ENCODE measurements at places on chromosomes 5 and 9.
A peak's percentile ranks its signal among the peaks of the same experiment; 100 is the strongest.

GRCh38 chr9:97635026-97635425 lies 1.4 kb downstream of the NCBP1 start:
- no peak for DNase-seq

GRCh38 chr9:127968700-127969383 lies 11.9 kb downstream of the EEIG1 start:
- peak; percentile 87 for DNase-seq

DNA sequence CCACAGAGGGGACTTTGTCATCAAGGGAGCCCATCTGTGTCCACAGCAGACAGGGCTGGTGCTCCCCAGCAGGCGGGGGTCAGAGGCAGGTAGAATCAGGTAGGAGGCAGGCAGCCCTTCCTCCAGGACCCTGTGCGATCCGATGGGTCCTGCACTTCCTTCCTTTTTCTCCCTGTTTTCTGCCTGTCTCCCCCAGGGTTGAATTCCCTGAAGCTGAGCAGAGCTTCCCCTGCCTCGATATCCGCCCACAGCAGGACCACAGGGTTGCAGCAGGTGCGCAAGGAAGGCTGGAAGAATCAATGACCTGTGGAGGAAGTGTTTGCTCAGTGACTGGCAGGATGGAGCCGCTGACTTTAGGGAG lies 69.2 kb downstream of the MRPL36 start:
- no peak for DNase-seq

DNA sequence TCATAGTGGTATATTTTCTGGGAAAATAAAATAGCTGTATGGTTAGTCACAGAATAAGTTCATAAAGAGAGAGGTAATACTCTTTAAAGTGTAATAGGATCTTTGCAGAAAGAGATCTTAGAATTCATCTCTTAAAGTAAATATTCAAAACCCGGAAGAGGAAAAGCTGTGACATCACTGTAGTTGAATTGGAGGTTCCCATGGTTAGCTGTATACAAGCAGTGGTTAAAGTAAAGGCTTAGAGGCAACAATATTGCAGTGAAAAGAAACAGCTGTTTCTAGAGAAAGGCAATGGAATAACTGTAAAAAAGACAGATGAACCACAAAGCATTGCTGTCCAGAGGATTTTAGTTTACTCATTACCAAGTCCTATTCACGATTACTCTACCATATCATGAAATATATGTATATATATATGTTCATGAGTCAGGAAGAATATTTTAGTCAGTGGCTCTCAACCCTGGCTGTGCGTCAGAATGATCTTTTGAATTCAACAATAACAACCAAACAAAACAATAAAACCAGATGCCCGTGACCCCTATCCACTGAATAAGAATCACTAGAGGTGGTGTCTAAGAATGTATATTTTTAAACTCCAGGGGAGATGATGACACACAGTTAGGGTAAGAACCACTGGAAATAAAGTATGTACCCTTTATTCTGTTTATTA lies 4.7 kb downstream of the ERCC6L2 start:
- peak; percentile 63 for DNase-seq

DNA sequence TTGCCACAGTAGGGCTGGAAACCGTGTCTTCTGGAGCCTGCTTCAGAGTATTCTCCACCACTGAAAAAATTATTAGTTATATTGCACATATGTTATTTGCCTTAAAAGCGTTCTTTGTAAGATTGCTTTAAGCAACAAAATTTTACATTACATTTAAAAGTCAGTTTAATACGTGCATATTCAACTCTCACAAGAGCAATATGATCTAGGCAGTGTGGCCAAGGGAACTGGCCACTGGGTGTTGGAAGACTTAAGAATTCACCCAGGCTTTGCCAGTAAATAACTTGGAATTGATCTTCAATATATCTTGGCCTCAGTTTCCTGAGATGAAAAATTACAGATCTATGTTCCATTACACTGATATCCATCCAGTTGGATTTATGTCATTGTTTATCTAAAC lies 694.4 kb downstream of the EFNA5 start:
- DNase-seq, result no peak

GRCh38 chr5:150660108-150660831 lies 781 bp upstream of the MYOZ3 start:
- no peak for DNase-seq

DNA sequence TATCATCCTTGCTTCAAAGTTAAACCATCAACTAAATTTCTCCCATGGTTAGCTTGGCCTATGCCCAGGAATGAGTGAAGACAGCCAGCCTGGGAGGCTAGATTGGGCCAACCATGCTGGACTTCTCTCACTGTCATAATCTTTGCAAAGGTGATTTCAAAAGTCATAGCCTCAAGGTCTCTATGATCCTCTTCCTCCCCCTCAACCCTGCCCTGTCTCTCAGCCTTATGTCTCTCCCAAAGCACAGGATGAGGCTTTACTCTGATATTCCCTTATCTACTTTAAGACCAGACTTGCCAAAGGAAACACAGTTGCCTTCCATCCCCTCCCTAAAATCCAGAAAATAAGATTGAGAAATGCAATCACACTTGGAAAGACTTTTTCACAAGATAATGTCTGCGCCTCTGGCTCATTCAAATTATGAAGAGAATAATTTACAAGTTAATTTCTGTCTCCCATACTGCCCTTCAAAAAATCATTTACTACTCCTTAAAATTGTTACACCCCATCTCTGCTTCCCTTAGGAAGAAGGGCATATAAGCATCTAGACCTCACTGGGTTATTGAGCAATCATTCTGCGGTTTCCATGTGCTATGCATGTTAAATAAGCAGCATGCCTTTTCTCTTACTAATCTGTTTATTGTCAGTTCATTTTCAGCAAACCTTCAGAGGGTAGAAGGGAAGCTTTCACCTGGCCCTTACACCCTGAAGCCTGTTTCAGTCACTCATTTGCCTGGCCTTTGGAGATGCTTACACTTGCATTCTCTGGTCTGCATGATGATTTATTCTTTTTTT lies 113.8 kb upstream of the ANKRD55 start:
- DNase-seq, result peak; percentile 96

DNA sequence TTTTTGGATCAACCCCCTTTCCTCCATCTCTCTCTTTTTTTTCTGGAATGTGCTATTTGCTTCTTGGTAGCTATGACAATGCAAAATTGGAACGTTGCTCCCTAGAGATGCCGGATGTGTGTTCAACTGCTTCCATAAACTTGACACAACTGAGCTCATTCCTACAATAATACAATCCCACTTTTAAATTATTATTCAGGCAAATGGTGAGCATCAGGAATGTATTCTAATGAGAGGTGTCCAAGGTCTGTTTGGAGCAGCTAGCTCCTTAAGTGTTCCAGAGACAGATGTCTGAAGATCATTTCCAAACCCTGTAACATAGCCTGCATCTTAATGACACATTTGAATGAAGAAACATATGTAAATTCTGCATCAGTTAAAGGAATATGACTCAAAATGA lies 518.4 kb downstream of the TAF11L14 start:
- DNase-seq, result no peak

DNA sequence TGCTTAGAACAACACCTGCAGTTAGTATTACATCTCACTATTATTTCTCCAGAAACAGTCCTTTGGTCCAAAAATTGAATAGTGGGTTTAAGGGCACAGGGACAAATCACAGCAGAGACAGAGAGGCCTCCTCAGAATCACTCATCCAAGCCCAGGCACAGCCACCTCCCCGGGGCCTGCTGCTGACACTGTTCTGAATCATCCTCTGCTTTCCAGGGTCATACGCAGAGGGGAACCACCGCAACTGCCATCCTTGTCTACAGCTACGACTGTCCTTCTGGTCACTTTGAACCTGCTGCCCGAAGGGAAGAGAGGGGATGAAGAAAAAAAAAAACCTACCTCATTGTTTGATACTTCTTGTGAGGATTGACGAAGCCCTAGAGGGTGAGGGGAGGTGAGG lies 35.3 kb upstream of the MAN2A1 start:
- DNase-seq, result no peak

- peak; percentile 99 for DNase-seq
These were observed 25.6 kb downstream of the ABL1 start for GRCh38 chr9:130860458-130861316.

DNA sequence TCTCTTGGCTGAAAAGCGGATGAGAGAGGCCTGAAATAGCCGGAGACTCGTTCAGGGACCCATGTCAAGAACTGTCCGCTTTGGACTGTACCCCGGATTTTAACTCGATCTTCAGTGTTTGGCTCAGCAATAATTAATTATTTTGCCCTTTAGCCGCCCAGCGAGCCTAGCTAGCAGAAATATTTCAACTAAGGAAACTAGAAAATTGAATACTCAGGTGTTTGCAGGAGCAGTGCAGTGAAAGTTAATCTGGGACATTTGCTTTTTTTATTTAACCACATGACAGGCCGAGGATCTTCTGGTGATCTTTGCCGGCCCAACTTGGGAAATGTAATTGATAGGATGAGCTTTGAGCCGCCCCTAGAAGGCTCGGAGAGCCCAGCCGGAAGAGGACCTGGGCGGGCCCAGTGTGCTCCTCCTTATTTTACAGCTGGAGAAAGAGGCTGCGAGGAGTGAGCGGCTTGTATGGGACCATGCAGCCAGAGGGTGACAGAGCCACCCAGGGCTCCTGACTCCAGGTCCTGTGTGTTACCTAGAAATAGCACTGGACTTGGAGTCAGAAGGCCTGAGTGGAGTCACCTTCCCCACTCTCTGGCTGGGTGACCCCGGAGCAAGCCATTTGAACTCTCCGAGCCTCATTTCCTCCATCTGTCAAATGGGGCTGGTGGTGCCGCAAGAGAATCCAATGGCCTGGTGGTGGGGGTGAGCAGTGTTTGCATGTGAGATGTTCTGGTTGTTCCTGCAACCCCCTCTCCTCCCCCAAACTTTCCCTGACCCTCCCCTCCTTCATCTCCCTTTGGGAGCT lies 2.4 kb downstream of the PPARGC1B start:
- DNase-seq, result no peak
